ENCODE measurements at places on chromosomes 2 and 18.

DNA sequence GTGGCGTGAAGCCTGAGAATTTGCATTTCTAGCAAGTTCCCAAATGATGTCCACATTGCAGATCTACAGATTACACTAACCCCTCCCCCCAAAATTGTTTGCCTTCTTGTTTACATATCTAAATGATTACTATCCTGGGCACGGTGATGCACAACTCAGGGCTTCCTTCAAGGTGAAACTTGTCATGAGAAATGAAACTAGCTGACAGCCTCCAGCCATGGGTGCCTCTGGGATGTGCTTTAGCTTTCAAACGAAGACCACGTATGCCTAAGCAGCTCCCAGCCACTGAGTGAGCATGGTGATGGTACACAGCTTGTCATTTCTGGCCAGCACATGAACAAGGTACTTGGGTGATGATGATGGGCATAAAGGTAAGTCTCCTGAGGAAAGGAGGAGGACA is 464.8 kb upstream of the DDX18 start:
- DNase-seq = no peak

GRCh38 chr2:159797543-159798375 is at the start of gene CD302:
TSS of gene CD302 (minus strand) at chr2:159798208. CDS start at chr2:159798198, 10 bp downstream.
- DNase-seq = peak; percentile 48

GRCh38 chr2:168178520-168179324 is 68.7 kb downstream of the STK39 start:
- DNase-seq = no peak

- no peak for DNase-seq
Observed at GRCh38 chr18:36476433-36476832, 178.9 kb downstream of the FHOD3 start.

GRCh38 chr2:105744909-105745853 is at the start of gene NCK2:
TSS of gene NCK2 (plus strand) at chr2:105744912. CDS start at chr2:105855064, 110,152 bp downstream.
- no peak for DNase-seq

DNA sequence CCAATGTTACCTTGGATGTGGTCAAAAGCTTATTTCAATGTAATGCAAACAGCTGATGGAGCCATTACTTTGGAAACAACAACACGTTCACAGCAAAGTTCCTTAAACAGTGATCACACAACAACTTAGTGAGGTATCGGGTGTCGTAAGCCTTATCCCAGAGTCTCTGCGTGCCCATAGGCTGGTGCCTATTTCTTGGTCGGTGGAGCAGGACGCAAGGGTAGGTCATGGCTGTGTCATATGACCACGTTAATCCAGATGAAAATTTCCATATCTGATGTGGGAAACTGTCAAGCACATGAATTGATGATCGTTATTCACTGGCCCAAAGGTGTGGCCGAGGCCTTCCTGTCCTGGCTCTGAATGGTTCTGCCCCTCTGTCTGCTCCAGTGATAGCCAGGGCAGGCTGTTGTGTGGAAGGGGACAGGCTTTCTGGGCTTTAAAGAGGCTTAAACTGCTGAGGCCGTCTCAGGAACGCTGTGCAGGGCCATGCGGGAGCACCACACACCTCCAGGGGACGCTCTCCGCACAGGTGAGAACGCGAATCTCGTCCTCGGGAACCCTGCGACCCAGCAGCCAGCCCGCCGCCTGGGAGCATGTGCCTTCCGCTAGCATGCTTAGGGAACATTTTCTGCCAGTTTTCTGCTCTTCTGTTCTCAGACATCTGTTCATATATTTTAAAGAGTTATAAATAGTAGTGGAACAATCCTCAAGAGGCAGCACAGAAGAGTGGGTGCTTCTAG is 90.6 kb downstream of the KCTD1 start:
- no peak for DNase-seq

- DNase-seq = no peak
Observed at GRCh38 chr2:113895301-113895700, 5.4 kb downstream of the ACTR3 start.

DNA sequence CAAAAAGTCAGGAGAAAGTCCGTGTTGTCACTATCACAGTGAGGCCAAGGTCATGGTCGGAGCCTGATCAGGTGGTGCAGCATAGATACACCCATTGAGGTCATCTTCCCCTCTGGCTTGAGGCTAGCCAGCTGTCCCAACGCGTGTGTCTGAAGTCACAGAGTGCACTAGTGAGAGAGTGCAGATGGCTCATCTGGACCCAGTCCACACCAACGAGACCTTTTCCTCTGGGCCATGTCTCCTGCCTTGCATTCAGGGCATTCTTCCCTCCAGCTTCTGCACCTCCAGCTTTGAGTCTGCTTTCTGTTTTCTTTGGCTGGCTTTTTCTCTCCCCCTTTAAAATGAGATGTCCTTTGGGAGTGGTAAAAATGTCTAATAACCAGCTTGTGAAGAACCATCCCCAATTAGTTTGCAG is 146.9 kb downstream of the TDRD15 start:
- DNase-seq = no peak

DNA sequence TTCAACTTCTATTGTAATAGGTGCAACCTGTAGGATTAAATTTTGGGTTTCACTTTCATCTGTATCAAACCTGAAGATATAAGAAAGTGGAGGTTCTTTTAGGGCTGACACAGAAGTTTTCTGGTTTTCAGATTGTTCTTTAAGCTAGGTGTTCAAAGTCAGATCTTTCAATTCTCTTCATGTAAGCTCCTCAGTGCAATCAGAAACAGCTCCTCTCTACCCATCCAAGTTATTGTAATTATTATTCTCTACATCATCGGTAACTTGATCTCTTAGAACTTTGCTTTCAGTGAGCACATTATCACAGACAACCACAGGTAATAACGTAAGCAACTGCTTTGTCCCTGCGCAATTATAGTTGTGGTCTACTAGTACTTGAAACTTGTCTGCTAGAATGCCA is 179.4 kb downstream of the MYCN start:
- no peak for DNase-seq

DNA sequence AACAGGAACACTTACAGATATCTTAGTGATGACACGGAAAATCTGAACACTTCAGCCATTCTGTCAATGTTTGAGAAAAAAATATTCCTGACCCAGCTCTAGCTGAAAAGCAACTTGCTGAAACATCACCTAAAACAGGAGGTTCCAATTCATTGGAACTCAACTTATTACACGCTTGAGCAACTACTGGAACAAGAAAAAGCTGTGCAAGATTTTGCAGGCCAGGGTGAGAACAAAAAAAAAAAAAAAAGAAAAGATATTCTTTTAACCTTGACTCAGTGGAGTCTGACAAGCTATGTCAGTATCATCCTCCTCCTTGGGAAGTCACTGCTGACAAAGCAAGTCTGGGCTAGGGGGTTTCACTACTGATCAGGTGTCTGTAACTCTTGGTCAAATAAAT is 351.0 kb downstream of the SS18 start:
- DNase-seq = no peak

GRCh38 chr2:219569041-219569440 is 2.3 kb downstream of the OBSL1 start:
- no peak for DNase-seq

- DNase-seq = no peak
Observed at GRCh38 chr2:240455272-240455646, 19.8 kb downstream of the GPC1 start.

- DNase-seq = no peak
Observed at GRCh38 chr18:12441475-12442034, 33.8 kb downstream of the PRELID3A start.

GRCh38 chr2:121031568-121032340 is 253.2 kb downstream of the TFCP2L1 start:
- no peak for DNase-seq

- no peak for DNase-seq
Observed at GRCh38 chr2:11788461-11789124, 42.2 kb downstream of the LPIN1 start.
